ENCODE measurements at places on chromosomes 6 and 20.
A peak's percentile ranks its signal among the peaks of the same experiment; 100 is the strongest.

- DNase-seq = peak; percentile 57
Observed at GRCh38 chr6:111944541-111944940, 71.3 kb upstream of the FYN start.

GRCh38 chr20:20435453-20435852, 67.5 kb downstream of the INSM1 start:
- no peak for DNase-seq

DNA sequence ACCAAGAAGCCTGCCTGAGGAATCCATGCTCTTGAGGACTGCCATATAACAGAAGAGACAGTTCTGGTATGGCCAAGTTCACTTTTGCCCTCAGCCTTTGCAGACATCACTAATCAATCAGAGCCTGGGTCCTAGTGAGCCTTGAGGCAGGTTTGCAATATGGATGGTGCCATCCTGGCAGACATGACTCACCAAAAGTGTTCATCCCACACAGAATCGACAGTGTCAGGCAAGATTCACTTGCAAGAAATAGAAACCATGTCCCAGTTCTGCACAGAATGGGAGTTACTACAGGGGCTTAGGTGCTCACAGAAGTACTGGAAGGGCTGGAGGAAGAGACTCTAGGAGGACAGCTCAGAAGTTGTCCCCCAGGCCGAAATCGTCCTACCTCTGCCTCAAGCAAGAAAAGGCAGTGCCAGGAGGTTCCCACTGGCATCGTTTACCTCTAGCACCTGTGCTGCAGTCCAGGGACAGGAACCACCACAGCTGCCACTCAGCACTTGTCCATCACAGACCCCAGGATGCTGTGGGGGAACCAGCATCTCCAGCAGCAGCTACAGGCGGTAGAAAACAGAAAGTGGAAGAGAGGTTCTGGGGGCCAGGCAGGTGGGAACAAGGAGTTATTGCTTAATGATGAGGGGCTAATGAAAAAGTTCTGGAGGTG, 42.6 kb upstream of the PHACTR3 start:
- DNase-seq = no peak

- DNase-seq = peak; percentile 6
Observed at GRCh38 chr6:41367700-41368099, 32.3 kb downstream of the NCR2 start.

DNA sequence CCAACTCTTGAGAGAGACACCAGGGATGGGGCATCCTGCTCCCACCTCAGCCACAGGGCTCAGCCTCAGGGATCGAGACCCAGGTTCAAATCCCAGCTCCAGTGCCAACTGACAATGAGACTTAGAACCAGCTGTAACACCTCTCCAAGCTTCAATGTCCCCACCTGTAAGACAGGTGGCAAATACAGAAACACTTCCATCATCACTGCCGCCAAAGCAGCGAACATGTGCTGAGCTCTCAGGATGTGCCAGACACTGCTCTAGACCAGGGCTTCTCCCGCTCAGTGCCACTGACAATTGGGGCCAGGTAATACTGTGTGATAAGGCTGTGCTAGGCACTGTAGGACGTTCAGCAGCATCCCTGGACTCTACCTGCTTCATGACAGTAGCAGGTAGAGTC, 22.1 kb downstream of the PREX1 start:
- DNase-seq = no peak

DNA sequence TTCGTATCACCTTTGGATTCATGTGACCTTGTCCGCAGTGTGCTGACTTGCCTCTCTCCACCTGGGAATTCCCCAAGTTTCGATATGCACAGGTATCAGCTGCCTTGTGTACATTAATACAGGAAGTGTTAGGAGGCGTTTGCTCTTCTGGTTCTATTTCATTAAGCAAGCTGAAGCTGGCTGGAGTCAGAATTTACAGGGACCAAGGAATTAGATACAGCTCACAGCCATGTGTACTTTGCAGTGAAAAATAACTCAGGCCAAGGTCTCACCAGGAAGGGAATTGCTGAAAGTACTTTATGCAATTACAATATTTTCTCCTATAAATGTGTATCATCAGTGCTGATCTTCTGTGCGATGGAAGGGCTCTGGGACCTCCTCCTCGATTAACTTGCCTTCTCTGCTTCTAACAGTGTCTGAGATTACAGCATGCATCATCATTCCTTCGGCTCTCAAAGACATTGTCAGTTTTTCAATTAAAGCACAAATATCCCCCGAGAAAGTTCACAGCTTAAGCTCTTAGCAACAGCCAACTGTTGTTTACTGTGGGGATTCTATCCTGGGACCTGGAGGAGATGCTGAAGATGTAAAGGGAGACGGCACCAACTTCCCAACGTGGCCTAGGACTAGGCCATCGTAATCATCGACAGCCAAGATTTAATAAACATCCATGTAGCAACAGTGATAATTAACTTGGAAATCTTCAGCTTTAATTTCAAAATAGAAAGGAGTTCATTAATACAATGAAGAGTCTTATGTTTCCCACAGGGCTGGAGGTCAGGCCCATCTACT, 13.8 kb upstream of the TIAM2 start:
- DNase-seq = no peak

DNA sequence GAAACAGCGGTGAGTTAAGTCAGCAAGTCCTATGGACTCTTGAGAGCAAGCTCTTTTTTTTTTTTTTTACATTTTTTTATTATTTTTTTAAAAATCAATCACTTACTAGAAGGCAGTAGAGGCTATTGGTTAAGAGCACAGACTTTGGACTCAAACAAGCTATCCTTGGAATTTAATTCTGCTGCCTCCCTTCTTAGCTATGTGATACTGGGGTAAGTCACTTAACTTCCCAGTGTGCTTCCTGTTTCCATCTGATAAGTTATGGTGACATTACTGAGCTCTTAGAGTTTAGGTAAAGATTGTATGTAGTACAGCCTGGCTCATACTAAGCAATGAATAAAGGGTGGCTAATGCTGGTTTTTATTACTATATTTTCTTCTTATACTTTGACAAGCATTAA, 770.5 kb upstream of the FLRT3 start:
- no peak for DNase-seq

- peak; percentile 40 for DNase-seq
Observed at GRCh38 chr6:56764081-56764566, 121.4 kb upstream of the DST start.

DNA sequence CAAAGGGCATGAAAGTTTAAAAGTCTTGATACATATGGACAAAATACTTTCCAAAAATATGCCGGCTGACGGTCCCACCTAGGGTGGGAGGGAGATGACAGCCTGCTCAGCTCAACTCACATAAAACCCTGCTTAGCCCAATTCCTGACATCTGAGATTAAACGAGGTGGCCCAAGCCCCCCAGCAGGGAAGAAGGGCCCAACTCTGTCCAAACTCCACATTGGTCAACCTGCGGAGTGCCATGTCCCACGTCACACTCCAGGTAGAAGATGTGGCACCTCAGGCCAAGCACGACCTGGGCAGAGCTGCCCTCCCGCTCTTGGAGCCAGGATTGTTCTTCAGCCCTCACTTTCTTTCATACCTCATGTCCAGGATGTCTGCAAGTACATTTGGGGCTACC, 48.2 kb downstream of the FGD2 start:
- DNase-seq = no peak

- DNase-seq = no peak
Observed at GRCh38 chr6:121465101-121465500, 29.7 kb downstream of the GJA1 start.

DNA sequence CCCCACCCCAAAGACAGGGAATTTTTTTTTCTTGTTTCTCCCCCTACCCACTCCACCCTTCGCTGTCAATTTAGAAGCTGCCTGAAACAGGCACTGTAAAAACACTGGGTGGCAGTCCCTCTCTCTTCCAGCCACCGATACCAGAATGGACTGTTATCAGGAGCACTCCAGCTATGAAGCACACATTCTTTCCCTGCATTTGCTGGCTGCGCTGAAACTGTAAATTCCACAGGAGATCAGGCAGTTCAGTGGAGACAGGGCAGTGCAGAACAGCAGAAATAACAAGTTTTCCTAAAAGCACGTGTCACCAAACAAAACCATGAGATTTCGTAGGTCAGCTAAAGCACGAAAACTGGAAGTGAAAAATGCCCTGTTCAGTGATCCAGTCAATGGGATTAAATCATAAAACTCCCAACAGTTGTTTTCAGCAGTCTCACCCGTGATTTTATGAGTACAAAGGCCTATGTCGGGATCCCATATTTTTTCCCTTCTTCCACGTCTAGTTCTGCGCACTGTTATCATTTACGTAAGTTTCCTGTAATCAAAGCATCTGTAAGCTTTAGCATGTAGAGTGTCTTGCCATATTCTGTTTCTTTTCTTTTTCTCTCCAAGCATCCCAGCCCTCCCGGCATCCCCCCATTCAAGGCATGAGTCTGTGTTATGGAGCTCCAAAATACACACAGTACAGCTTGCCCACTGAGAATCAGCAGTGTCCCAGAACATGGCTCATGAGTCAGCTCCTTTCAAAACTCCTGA, 359.9 kb upstream of the EPHA7 start:
- no peak for DNase-seq

DNA sequence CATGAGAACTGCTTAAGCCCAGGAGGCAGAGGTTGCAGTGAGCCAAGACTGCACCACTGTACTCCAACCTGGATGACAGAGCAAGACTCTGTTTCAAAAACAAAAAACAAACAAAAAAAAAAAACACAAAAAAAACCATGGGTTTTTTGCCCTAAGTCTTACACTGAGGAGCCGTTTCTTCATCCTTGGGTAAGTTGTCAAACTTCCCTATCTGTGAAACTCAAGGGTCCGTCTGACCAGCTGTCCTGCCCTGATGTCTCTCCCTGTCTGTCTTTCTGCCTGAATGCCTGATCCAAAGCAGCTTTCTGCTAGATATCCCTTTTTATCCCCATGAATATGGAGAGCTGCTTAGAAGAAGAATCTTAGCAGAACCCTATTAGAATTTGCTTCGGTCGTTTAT, 41.3 kb upstream of the CLDN20 start:
- DNase-seq = no peak

GRCh38 chr6:47447722-47448121, 29.9 kb upstream of the CD2AP start:
- no peak for DNase-seq

GRCh38 chr6:92415656-92416055, 1003.7 kb downstream of the EPHA7 start:
- DNase-seq = no peak

GRCh38 chr6:3162067-3162497, 4.7 kb upstream of the TUBB2A start:
- DNase-seq = peak; percentile 16

GRCh38 chr20:42635699-42636411, 553.9 kb downstream of the PTPRT start:
- DNase-seq = no peak

DNA sequence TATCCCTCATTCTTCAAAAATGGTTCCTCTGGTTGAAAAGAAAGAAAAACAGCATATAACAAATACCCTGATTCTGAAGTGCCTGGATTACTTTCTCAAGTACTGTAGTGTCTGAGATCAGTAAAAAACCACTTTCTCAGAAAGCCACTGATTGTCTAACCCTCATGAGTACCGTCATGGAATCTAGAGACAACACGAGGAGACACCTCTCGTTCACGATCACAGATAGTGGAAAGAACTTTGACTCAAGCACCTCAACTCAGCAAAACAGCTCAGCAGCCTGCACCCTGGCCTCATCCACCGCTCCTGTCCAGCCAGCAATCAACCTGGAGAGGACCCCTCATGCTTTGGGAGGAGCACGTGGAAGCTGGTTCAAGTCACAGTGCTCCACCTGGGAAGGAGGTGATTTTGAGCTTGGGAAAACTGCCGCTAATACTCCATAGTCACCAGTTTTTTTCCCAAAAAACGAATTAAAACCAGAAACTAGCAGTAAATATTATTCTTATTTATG, 1.0 kb downstream of the SCML4 start:
- DNase-seq = no peak

DNA sequence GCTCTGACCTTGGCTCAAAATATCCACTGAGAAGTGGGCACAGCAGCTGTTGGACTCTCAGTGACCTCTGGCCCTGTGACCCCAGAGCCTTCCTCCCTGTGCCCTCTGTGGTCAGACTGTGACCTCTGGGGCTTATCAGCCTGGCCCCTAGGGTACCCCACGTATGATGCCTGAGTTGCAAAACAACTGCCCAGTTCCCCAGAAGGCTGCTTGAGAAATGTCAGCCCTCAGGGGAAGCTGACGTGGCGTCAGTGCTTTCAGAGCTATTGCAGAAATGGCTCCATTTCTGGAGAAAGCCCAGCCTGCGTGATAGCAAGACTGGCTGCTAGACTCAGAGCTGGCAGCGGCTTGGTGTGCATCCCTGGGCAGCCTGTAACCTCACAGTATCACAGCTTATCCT, 31.5 kb upstream of the TGM2 start:
- peak; percentile 96 for DNase-seq

DNA sequence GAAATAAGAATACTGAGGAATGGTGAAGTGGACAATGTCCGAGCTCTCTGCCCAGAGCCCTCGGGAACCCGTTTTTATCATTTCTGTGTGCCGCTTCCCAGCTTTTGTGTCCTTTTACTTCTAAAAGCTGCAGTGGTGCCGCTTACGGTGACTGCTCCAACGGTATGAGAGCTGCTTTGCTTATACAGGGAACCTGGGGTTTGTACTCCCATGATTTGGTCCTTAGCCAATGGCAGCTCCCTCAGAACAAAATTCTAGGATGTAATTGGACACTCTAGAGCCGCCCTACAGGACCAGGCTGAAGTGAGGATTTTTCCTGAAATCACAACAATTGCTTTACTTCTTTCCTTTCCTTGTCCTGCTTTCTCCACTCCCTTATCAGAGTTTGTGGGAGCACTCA, 24.2 kb upstream of the PCSK2 start:
- no peak for DNase-seq

DNA sequence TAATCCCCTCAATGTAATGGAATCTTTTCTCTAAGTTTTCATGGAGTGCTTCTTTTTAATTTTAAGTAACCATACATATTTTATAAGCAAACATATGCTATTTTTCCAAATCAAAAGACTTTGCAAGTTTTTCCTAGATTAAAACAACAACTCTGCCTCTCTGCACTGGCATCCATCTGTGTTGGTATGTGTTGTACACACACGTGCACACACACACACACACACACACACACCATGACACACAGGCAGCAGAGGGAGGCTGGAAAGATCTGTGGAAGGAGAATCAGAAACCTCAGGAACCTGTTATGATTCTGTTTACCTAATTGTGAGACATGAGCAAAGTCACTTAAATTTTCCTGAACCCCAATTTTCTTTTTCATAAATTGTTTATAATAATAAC, 295.0 kb upstream of the PRDM1 start:
- DNase-seq = no peak

Measured in fibroblast of gingiva (primary cell).